ENCODE measurements at places on chromosomes 3 and 15.

DNA sequence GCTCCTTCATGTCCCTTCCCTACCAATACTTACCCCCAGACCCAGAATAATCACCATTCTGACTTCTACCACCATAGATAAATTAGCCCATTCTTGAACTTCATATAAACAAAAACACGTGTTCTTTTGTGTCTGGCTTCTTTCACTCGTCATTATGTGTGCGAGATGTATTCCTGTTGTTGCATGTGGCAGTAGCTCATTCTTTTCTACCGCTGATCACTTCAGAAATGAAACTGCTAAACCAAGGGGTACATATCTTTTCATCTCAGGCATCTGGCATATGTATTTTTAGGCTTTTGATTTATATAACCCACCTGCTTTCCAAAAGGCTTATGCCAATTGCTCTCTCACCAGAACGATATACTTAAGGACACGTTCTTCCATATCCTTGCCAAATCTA, 13.8 kb upstream of the SCG3 start:
- no peak for DNase-seq

DNA sequence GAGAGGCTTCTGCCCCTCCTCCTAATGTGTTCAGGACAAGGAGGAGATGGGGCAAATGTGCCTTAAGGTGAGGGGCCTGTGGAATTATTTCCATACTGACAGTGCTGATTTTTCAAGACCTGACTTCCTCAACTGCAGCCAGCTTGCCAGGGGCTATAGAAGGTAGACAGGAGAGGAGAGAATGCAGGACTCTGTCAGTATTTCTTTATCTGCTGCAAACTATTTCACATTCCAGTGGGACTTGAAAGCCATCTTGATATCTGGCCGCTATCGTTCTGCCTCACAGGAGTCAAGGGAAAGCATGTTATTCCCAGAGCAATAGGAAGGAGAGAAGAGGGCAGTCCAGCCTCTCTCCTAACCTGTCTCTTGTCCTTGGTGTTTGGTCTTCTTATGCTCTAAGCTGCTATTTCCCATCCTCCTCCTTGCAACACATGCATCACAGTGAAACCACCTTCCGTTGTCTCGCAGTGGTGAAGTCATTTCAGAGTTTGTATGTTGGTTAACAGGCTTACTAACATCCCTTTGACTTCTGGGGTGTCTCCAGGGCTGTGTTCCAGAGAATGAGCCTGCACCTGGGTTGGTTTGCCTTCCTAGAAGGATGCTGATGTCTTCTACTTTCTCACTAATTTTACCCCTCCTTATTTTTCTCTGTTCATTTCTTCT, 95.1 kb upstream of the MRPS22 start:
- no peak for DNase-seq

DNA sequence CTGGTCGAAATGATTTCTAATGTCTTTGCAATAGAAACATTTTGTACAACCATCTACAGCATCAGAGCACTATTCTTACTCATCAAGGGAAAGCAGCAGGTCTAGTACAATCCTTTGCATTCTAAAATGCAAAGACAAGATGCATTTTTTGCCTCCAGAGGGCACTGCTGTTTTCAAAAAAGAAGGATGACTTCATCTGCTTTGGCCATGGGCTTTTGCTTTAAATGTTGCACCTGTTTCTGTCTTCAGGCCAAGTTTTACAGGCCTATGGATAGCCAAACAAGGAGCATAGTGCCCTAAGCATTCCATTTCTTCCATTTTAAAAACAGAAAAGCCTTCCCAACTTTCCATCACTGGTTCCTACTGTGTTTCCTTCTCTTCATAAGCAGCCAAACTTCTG, 3.4 kb downstream of the PARP9 start:
- DNase-seq = peak; percentile 81

- DNase-seq = no peak
Observed at GRCh38 chr3:157220211-157220610, 60.3 kb upstream of the CCNL1 start.

DNA sequence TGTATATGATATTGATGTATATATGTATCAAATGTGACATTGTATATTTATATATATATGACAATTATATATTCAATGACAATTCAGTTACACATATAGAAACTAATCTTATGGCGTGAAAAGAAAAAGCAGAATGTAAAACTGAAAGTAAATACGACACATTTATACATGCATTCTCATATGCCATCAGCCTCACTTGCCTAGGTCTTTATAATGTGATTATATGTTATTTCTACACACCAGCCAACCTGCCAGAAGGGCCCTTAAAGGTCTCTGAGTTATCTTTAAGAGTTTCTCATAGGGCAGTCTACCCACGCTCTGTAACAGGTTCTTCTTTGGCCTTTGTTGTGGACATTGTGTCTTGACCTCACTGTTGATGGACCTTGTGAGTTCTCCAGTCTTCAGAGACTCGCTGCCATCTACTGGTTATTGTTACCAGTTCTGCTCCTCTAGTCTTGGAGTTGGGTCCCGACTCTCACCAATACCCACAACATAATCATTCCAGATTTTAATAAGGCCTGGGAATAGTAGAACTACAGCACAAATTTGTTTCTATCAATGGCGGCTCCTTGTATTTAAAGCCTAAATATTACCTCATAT, 371.5 kb upstream of the GOLIM4 start:
- DNase-seq = peak; percentile 70

DNA sequence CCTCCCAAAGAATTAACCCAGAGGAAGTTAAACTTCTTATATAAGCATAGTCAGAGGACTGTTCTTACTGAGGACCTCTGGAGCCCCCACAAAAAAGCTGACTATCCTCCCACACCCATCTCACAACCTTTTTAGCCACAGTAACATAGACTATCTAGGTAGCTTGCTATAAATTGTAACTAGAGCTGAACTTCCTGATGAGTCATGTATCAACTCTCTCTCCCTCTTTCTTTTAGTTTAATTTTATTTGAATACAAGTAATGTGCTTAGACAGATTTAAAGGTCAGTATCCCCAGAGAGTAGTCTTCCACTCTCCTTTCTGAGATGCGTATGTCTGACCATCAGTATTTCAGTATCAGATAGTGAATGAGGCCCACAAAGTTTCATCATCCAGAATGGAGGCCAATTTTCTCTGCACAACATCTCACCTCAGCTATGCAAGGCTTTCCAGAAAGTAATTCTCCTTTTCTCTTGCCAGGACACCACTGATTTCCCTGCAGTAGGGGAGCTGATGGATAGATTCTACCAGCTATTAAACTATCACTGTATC, 104.0 kb upstream of the MYRIP start:
- DNase-seq = no peak

DNA sequence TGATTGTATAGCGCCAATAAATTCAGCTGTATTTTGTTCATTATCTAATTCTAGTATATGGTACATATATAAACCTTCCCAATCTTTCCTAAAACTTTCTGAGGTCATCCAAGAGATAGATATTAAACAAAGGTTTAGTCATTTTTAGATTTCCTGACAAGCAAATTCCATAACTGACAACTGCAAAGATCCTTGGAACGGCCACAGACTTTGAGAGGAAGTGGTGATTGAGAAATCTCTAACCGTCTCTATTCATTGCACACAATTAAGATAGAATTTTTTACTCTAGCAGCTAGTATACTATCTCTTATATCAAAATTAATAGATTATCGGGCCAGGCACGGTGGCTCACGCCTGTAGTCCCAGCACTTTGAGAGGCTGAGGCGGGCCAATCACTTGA, 4.7 kb downstream of the CSNK1G1 start:
- no peak for DNase-seq

- DNase-seq = no peak
Observed at GRCh38 chr3:126439968-126440708, 35.6 kb downstream of the ZXDC start.

- DNase-seq = no peak
Observed at GRCh38 chr15:72827226-72827625, 43.7 kb upstream of the ADPGK start.

GRCh38 chr3:71491154-71491752, 92.3 kb downstream of the FOXP1 start:
- no peak for DNase-seq

GRCh38 chr3:39208463-39209055, 16.2 kb upstream of the XIRP1 start:
- peak; percentile 89 for DNase-seq

DNA sequence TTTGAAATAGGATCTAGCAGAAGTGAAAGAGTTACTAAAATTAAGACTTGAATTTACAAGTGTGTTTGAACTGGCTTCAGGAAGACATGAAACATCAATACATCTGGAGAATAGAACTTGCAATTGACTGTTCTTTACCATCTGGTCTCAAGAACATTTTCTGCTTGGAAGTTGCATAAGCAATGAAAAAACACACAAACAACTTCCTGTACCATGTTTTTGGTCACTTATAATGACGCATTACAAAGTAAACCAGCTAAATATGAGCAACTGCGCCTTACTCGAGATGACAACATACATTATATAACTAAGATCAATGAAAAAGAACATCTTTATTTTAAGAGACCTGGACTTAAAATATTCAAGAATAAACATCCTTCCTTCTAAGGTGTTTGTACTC, 112.5 kb downstream of the TIGIT start:
- no peak for DNase-seq

GRCh38 chr3:194801461-194802432, 116.1 kb downstream of the FAM43A start:
- no peak for DNase-seq

DNA sequence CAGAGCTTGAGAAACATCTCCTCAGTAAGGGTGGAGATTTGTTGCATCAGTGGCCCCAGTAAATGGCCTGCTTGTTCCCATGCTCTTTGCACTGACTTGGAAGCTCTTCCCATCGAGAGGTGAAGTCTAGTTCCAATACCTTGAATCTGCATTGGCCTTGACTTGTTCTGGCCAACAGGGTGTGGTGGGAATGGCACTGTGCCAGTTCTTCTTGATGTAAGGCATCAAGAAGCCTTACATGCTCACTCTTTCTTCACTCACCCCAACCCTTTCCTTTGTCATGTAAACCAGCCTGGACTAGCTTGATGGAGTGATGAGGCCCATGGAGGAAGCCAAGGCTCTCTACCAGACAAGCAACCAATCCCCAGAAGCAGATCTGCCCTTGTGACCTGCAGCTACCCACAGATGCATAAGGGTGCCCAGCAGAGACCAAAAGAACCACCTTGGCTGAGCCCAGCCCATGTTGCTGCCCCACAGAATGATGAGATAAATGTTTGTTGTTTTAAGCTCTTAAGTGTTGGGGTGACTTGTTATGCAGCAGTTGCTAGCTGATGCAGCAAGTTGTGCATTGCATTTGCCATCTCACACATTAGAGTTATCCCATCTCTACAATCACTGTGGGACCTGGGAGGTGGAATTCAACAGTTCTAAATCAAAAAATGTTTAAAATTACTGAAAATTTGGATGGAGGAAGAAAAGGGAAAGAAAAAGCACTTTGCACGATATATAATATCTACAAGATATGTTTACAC, 11.1 kb upstream of the MGLL start:
- no peak for DNase-seq

DNA sequence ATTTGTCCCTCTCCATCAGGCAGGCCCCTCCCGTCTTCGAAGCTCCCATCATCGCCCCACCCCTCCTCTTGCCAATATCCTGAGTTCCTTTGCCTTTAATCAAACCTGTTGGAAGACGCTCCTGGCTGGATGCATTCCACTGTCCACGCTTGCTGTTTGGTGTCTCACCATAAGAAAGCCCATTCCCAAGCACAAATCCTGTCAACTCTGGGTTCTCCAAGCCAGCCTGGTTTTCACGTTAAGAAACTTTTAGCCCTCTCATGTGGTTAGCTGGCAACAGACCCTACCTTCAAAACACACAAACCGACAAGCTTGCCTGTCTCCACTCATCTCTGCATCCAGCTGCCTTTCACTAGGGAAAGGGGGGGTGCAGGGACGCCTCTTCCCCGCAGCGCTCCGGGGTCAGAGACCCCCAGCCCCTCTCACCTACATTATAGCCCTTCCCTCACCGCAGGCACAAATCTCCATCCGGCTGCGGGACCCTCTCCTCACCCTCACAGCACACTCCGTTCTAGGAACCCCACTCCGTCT, 1.1 kb downstream of the GORASP1 start:
- no peak for DNase-seq

GRCh38 chr3:136404056-136404455, 153.9 kb downstream of the PCCB start:
- no peak for DNase-seq

DNA sequence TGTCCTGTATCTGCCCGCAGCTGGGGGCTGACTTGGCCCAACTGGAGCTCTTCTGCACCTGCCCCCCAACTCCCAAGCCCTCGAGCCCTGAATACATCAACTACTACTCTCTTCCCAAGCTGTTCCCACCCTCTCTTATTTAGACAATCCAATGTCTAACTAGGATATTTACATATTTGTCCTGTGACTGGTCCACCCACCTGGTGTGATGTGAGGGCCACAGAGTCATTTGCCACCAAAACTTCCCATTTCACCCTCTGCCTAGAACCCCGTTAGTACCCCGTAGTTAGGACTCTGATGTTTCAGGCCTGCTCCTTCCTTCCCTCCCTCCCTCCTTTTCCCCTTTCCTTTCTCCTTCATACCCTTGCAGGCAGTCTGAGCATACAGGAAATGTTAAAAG, 6.4 kb downstream of the CPLX3 start:
- no peak for DNase-seq

DNA sequence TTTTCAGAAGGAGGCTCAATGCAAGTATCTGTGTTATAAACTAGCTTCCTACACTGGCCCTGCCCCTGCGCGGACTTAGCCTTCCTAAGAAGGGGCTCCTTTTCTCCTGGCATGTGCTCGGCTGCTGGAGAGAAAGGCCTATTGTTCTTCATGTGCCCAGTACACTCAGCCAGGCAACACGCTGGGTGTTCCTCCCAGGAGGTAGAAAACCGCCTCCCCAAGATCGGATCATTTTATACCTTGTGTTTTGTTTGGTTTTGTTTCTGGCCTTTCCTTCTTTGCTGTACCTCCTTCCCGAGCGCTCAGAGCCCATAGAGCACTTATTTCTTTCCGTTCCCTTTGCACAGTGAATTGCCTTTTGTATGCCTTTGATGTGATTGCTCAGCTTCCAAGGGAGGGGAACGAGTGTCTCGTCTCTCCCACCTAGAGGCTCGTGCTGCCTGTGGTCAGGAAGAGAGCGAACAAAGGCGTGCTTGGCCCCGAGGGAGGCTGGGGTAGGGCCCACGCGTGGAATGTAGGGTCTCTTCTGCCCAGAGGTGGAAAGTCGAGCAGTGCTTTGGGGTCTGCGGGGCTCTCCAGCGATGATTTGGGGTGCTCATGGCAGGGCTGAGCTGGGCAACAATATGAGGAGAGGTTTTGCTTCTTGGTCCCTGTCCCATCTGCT, 30.0 kb downstream of the CCNL1 start:
- DNase-seq = no peak

- DNase-seq = peak; percentile 27
Observed at GRCh38 chr3:170506556-170506955, 79.3 kb downstream of the SLC7A14 start.

DNA sequence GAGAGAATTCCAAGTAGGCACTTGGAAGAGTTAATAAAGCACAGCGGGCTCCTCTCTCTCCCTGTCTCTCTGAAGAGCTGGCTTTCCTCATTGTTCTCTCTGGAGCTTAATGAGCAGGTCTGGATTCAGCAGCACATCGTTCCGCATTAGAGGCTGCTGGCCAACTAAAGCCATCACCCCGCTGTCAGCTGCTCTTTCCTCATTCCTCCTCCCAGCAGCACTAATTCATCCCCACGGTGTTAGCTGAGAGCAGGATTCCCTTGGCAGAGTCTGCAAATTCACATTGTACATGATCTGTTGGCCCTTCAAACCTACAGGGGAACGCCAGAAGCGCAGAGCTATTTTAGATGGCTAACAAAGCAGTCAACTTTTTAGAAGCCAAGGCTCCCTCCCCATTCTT, 44.2 kb downstream of the SGO1 start:
- DNase-seq = no peak
